ENCODE measurements at places on chromosomes 1 and 21.

DNA sequence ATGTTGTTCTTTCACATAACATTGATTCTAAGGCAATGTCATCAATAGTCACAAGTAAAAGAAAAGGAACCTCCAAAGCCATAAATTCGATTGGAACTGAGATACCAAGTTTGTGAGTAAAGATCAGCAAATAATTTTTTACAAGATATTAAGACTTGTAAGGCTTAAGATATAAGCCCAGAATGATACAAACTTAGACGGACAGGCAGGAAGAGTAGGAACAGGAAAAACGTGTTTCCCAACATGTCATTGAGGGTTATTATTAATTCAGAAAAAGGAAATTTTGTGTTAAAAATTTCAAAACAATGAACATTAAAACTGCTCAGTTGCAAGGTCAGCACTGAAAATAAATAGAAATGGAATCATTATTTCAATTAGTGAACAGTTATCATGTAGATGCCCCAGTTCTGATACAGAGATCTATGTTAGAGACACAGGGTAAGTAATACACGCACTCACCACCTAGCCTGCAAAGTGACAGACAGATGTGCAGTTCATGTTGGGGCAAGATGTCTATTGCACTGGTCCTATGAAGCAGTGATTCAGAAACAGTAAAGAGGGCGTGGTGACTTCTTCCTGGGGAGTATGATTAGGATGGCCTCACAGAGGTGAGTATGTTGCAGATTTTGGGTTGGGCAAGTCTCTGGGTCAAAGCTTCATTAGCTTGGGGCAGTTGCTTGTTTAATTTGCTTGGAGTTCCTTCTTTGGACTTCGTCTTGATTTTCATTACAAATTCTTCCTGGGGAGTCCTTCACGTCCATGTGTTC is 284.4 kb downstream of the SETD4 start:
- DNase-seq: no peak

- DNase-seq: no peak
Observed at GRCh38 chr1:99122039-99122438, 117.4 kb upstream of the PLPPR5 start.

DNA sequence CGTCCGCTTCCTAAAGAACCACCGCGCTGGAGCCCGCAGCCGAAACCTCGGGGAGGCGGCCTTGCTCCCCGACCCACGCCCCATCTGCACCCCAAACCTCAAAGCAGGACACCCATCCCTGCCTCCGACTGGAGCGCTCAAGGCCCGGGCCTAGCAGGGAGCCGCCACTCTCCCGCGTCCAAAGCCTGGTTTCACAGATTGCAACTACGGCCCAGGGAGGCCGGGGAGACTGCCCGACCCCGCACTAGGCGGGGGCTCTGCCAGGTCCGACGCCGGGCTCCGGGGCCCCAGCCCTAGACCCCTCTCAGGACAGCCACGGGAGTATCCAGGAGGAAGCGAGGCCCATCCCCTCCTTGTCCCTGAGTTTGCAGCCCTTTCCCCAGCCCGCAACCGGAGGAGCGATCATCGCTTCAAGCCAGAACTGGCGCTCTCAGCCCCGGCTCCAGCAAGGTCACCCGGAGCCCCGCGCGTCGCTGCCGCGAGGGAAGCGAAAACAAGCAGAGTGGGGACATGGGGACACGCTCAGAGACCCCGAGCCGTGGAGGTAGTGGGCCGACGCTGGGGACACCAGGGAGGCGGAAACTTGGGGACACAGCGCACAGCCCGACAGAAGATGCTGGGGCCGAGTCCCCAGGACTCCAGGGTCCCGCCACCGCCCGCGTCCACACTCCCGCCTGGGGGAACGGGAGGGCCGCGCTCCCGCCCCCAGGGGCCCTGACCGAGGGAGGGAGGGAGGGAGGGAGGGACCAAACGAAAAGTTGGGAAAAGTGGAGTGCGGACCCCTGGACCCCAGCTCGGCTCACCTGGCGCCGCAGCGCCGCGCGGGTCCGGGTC is 433 bp downstream of the TMEM200B start:
- peak; percentile 25 for DNase-seq

DNA sequence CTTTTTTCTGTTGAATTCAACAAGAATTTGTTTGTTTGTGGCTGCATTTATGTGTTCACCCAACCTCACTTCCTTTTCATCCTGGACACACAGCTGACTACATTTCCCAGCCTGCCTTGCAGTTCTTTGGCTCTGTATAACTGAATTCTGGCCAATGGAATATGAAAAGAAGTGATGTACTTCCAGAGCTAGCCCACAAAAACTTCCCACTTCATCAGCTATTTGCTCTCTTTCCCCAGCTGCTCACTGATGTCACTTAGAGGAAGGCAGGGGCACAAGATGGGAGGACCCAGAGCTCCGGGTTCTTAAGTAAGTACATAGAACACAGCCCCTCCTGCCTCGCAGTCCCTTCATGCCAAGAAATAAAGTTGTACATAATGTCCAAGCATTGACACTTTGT is 235.0 kb upstream of the FGGY start:
- DNase-seq: no peak

- DNase-seq: no peak
Observed at GRCh38 chr1:86504895-86505563, 36.3 kb downstream of the CLCA1 start.

- no peak for DNase-seq
Observed at GRCh38 chr1:156936721-156937220, 16.3 kb downstream of the LRRC71 start.

DNA sequence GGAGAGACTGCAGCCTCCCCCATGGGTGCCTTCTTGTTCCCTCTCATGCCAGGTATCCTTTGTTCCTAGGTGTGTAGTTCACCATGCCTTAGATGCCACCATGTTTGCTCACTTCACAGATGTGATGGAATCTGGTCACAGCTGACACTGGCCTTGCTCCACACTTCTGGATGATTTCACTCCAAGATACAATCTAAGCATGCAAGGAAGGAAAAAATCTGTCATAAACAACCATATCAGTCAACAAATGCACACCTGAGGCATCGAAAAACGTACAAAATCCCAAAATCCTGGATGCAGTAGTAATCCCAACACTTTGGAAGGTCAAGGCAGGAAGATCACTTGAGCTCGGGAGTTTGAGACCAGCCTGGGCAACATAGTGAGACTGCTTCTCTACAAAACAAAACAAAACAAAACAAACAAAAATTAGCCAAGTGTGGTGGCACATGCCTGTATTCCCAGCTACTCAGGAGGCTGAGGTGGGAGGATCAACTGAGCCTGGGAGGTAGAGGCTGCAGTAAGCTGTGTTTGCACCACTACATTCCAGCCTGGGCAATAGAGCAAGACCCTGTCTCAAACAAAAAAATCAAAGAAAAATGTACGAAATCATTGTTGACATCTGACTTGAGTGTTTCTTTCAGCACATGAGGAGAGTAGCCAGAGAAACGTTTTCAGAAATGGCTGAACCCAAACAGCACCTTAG is 17.1 kb upstream of the PTPRF start:
- no peak for DNase-seq

GRCh38 chr1:109750241-109750882 is 9.5 kb upstream of the GSTM3 start:
- DNase-seq: no peak

DNA sequence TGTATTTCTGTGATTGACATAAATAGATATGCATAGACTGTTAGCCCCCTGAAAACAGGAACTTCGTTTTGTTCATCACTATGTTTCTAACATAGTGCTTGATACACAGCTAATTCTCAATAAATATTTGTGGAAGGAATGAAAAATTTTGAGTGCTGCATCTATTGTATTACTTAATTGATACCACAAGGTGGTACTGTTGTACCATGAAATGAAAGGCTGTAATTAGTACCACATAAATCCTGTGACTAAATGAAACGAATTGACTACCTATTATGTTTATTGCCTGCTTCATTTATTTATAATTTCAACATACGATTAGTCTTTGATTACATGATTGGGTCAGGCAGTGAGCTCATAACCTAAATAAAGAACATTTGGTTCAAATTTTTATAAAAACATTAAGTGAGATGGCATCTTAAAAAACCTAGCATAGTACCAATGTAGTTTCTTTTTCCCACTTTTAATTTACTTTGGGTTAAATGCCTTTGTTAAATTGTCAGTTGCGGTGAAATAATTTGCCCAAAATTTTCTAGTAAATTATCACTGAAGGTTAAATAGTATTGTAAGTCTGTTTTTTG is 15.0 kb upstream of the TGFB2 start:
- peak; percentile 37 for DNase-seq

GRCh38 chr1:108190001-108190634 is 10.0 kb downstream of the SLC25A24 start:
- DNase-seq: no peak

- no peak for DNase-seq
Observed at GRCh38 chr1:85188530-85188929, 12.3 kb downstream of the SYDE2 start.

DNA sequence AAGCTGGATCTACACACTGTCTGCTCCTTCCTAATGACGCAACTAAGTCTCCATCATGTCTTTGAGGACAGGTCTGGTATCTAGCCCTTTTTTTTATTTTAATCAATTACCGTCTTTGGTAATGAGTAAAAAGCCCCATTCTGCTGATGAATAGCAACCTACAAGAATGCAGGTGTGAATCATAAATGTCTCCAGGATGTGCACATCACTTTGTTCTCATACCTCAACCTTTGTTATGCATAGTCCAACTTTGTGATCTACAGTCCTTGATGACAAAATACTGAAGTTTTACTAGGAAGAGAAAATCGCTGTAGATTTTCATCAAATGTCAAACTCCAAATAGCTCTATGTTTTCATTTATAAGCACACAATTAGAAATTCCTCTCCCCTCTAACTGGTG is 39.3 kb downstream of the PLPPR5 start:
- DNase-seq: no peak

DNA sequence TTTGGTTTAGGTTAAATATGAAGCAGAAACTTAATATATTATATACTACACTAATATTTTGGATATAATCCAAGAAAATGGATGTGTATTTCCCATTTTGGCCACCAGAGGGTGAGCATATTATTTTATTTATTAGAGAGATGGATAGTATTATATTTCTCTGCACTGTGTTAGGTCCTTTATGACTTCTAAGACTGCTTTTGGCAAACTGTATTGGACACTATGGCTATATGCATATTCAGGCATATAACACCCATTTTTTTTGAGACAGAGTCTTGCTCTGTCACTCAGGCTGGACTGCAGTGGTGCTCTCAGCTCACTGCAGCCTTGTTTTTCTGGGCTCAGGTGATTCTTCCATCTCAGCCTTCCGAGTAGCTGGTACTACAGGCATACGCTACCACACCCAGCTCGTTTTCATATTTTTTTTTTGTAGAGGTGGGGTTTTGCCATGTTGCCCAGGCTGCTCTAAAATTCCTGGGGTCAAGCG is 17.8 kb upstream of the PGM1 start:
- DNase-seq: peak; percentile 11

- DNase-seq: no peak
Observed at GRCh38 chr1:70483342-70483741, 72.3 kb downstream of the CTH start.

- no peak for DNase-seq
Observed at GRCh38 chr1:35708441-35708921, 10.2 kb downstream of the C1orf216 start.

- no peak for DNase-seq
Observed at GRCh38 chr1:165218731-165219130, 137.8 kb downstream of the LMX1A start.

- DNase-seq: no peak
Observed at GRCh38 chr1:205321959-205322283, 376 bp upstream of the NUAK2 start.

GRCh38 chr1:35845766-35846165 is 37.2 kb upstream of the AGO1 start:
- no peak for DNase-seq

- DNase-seq: no peak
Observed at GRCh38 chr1:20999525-21000244, 177.0 kb downstream of the EIF4G3 start.

DNA sequence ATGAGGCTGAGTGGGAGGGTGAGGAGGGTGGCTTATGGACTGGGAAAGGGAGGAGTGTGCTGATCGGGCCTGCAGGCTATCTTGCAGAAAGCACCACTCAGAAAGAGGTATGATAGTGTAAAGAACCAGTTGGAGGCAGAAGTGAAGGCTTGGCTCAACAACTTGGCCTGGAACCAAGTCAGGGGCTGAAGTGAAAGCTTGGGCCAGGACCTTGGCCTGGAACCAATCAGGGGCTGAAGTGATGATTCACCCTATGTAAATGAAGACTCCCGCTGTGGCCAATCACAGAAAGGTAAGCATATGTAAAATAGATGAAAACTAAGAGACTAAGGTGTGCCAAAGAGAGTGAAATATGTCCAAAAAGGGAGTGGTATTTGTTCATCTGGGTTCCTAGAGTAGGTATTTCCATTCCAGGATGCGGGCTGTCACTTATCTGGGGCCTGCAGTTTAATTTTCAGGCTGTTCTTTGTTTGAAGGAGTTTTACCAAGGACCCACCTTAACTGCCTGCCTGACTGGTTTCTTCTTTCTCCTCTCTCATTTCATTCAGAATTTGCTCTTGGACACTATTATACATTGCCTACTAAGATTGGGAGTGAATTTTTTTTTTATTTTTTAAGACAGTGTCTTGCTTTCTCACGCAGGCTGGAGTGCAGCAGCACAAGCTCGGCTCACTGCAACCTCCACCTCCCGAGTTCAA is 5.1 kb upstream of the RFX5 start:
- DNase-seq: no peak

DNA sequence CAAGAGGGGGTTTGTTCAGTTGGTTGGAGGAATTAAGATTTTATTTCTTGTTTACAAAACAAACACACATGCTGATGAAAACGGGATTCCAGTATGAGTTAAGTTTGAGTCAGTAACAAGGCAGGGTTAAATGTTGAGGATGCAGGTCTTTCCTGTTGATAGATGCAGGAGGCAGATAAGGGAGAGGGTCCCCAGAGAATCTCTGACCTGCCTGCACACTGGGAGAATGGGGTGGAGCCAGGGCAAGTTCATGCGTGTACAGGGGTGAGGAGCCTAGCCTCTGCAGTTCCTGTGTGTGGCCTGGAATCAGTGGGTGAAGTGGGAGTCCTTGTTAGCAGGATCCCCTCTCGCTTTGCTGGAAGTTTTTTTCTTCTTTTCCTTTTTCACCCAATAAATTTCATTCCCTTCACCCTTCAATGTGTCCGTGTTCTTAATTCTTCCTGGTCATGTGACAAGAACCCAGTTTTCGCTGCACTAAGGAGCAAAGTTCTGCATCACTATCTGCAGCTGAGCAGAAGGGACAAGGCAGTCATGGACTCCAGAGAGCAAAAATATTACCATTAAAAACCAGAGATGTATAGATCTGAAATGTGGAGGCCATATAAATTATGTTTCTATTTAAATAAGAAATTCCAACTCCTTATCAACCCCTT is 69.9 kb upstream of the MARK1 start:
- DNase-seq: no peak

DNA sequence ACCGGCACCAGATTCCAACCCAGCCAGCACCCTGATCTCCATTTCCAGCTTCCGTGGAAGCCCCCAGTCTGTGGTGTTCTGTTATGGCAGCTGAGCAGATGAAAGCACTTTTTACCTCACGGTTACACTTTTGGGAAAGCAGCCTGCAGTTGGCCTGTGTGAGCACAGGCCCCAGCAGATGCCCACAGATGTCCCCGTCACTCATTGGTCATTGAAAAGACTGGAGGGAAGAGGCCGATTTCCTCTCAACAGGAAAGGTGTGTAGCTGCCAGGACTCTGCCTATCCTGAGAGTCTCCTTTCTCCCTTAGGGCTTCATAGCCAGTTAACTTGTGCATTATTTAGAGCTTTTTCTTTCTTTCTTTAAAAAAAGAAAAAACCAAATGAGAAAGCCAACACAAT is 123.0 kb downstream of the PCBP3 start:
- DNase-seq: no peak

Data from CD4-positive, alpha-beta memory T cell (primary cell).